ENCODE measurements at places on chromosomes 12 and 14.
A peak's percentile ranks its signal among the peaks of the same experiment; 100 is the strongest.

- no peak for DNase-seq
Observed at GRCh38 chr12:113142886-113143332, 6.6 kb upstream of the CFAP73 start.

DNA sequence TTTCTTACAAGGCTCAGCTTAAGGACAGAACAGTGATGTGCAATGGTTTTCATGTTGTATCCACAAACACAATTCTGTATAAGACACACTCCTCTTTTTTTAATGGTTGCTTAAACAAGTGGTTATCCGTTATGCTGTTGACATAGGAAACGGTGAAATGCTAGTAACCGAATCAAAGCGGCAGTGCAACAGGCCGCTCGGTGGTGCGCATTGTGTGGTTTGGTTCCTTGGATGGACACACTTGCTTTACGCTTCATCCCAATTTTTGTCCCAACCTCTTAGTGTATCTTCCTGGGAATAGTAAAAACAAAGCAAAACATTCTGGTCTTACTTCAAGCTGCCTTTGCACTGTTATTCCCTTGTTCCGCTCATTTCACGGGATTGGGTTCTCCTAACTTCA lies 650 bp upstream of the PTGER2 start:
- no peak for DNase-seq

- DNase-seq, result no peak
Observed at GRCh38 chr12:68812553-68813241, 4.7 kb downstream of the MDM2 start.

DNA sequence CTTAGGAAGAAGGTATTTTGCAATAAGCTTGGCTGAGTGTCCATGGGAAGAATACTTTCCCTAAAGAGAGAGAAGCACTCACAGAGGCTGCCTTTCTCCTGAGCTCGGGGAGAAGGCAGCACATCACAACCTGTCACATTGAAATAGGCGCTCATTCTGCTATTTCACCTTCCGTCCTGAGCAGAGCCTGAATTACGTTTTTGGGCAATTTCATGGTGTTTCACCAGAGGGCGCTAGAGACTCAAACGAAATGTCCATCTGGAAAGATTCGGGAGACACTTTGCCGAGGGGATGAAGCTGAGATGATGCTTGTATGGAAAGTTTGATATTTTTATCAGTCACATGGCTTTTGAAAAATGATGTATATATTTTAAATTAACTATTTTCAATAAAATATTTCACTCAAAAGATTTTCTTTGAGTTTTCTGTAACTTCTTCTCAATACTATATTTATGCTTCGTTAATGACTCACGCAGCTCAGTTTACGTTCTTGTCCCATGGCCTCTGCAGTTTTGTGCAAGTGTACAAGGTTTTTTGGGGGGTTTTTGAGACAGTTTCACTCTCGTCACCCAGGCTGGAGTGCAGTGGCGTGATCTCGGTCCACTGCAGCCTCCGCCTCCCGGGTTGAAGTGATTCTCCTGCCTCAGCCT lies 17.4 kb upstream of the B4GALNT3 start:
- no peak for DNase-seq

GRCh38 chr14:80944861-80945617 lies 3.5 kb upstream of the CEP128 start:
- no peak for DNase-seq

- no peak for DNase-seq
Observed at GRCh38 chr12:29783773-29784666, at the start of gene TMTC1. Gene TMTC1 (minus strand): TSS chr12:29783942. CDS start chr12:29783751, 191 bp downstream.

DNA sequence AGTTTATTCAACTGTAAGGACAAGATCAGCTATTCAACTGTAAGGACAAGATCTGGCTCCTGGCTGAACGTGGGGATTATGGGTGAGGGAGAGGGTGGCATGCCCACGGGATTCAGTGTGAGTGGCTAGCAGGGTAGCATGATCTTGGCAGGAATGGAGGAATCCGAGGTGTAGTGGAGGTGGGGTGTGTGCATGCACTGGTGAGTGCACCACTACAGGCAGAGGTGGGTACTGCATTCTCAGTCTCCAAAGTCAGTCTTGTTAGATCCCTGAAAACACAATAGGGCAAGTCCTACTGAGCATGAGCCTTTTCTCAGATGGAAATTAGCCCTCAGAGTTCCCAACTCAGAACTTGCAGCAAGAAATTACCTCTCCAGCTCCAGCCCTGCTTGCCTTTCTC lies 32.2 kb upstream of the DCD start:
- DNase-seq, result no peak

- DNase-seq, result no peak
Observed at GRCh38 chr12:23944067-23944466, 5.4 kb downstream of the SOX5 start.

- no peak for DNase-seq
Observed at GRCh38 chr12:47458279-47458678, 247.6 kb downstream of the RPAP3 start.

GRCh38 chr12:89976866-89977265 lies 268.2 kb upstream of the ATP2B1 start:
- DNase-seq, result no peak

- DNase-seq, result no peak
Observed at GRCh38 chr12:214003-214741, at the start of gene SLC6A12. Gene SLC6A12 (minus strand): TSS chr12:214157. CDS start chr12:209986, 4,171 bp downstream.

DNA sequence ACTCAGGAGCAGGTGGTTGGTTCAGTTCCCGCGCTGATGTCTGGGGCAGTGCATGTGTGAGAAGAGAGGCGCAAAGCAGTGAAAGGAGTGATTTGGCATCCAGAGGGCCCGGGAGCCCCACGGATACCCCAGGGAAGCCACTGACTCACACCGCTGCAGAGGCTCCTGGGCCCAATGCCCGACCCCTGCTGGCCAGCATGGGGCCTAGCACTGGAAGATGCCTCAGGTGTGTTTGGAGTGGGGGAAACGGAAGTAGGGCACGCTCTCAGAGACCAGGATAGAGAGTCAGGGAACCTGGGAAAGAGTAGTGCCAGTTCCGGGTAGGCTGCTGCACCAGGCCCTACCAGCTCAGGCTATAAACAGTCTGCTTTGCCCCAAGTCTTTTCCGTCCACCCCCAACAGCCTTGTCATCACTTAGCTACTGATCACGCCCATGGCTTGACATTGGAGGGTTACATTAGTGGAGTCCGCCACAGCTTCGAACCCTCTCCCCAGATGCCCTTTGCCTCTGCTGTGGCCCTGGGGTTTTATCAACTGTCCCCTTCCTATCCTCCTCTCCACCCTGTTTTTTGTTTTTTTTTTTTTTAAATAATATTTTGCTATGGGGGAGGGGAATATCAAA lies 9.5 kb upstream of the CSAD start:
- DNase-seq, result peak; percentile 34
